ENCODE measurements at places on chromosomes 5 and 9.

DNA sequence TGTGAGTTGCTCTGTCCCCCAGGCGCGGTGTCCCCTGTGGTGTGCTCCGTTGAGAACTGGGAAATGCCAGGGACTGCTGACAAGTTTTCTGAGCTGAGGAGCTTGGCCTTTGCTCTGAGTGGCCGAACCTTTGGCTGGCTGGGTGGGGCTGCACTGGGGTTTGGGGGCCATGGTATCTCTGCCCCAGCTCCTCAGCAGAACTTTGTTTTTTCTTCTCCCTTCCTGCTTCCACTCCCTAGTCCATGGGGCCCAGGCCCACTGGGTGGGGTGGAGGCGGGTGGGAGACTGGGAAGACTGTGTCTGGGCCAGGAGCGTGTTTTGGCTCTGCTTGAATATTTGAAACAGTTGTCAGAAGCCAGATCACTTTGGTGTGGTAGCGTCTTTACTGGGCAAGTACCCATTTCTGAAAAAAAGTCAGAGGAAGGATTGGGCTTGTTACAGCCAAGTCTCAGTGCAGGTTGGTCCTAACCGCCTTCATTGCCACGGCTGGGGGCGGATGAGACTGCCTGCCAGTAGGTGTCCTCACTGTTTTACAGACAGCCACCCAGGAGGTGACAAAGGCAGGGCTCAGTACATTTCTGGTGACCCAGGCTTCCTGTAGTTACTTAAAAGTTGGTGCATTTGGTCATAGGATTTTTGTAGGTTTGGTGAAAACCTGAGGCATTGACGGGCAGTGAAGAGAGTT, 92.7 kb downstream of the DAB2IP start:
- DNase-seq: no peak

DNA sequence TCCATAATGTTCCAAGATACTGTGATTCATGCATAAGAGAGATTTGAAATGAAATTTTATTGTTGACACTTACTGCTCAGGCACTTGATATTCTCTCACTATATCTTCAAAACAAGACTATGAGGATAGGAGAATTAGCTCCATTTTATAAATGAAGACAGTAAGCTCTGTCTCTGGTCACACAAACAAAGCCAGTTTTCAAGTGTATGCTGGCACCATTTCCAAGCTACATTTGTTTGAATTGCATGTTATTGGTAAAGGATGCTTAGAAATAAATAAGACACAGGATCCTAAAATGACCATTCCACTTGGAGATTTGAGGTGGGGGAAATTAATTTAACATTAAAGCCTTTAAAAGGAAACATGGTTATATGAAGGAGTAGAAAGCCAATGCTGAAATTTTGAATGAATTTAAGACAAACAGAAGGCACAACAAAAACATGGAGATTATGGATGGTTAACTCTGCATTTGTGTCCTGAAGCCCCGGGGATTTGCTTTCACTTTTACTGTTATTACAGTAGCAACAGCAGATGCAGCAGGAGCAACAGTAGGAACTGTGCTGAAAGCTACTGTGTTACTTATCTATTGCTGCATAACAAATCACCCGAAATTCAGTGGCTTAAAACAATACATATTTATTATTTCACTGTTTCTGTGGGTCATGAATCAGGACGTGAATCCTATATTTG, 79.7 kb upstream of the ASTN2 start:
- DNase-seq: no peak

GRCh38 chr9:130894546-130894945, 2.1 kb downstream of the QRFP start:
- no peak for DNase-seq

GRCh38 chr5:145509336-145510136, 325.6 kb downstream of the PRELID2 start:
- no peak for DNase-seq

DNA sequence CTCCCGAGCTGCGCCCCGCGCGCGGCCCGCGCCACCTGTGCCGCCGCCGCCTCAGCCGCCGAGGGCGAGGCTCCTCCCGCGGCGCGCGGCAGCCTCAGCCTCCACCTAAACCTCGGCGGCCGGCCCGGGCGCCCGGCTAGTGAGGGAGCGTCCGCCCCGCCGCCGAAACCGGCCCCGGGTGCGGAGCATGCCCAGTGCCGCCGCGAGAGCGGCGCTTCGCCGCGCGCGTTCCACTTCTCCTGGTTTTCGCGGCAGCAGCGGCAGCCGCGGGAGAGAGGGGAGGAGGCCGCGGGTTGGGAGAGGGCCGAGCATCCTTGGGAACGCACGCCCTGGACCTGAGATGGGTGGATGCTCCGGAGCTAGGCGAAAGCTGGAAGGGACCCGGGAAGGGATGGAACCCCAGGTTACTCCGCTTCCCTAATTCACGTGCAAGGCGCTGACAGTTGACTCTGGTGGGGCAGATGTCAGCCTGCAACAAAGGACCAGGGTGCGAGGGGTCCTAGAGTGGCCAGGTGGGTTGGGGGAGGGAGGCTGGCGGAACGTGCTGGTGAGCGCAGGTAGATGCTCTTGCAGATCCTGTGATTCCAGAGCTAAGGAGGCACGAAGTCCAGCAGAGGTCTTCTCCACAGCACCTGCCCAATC, at the start of gene CTNND2:
CTNND2 (minus strand) TSS at position 182 of the 642 bp plus-strand sequence. CDS start 593 bp downstream, outside the sequence.
- peak; percentile 58 for DNase-seq

DNA sequence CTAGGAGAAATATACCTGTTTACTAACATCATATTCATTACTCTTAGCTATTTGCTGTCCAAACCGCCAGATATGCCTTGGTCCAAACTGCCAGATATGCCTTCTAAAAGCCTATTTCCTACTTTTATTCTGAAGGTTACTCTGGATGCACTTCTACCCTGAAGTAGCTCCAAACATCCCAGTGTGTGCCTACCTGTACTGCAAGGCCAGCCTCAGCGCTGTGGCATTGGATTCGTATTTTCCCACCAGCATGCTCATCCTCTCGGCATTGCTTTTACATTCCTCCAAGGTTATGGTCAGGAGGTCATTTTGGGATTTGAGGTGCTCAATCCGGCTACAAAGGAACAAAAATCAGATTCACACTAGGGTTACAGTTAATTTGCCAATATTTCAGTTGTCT, 94.3 kb downstream of the DCP2 start:
- no peak for DNase-seq

GRCh38 chr9:85940275-85940831, 593 bp upstream of the NAA35 start:
- no peak for DNase-seq

Measured in substantia nigra (tissue), 51 donors.